ENCODE measurements at places on chromosomes 12 and 14. TPM values are rescaled to one million over a fixed set of nuclear protein-coding genes. Genes with fewer than 3 reads are reported as not detected.

- DNase-seq: no peak
Measured at GRCh38 chr14:48526307-48526706, 850.9 kb upstream of the MDGA2 start.

DNA sequence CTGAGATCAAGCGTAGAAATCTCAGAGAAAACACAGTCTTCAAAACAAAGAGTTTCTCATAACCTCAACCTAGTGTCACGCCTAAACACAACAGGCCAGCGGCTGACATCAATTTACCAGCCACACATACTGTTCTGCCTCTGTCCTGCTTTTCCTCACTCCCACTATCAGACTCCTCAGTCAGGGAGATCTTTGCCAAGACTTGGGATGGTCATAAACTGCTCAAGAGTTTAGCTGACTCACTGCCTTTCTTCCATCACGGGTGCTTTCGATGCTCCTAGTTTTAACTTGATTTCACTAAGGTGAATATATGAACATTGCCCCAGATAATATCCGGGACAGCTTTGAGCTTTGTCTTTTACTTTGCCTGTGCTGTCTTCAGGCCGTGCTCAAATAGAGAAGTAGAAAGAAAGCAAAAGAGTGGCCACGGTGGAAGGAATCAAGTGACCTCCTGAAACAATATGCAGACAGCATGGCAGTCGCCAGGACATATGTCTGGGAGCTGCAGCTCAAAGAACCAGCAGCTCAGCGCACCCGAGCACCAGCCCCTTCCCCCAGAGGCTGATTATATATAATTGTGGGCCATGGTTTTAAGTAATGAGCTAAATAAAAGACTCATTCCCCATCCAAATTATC, 12.1 kb downstream of the MDM1 start:
- DNase-seq: peak; percentile 53

Gene RNASE1
- polyA plus RNA-seq: 203 TPM

GRCh38 chr12:126914170-126914793, 1352.7 kb upstream of the TMEM132C start:
- no peak for DNase-seq

GRCh38 chr12:143964-144649, 69.8 kb downstream of the SLC6A12 start:
- no peak for DNase-seq

Gene MYBPC1
- not detected for polyA plus RNA-seq

- DNase-seq: no peak
Measured at GRCh38 chr12:72134246-72135020, 137.7 kb upstream of the TRHDE start.

- no peak for DNase-seq
Measured at GRCh38 chr12:29054858-29055663, 94.0 kb upstream of the FAR2 start.

Gene LGR5
- 0.31 TPM for polyA plus RNA-seq

Gene ZNF891
- 1.2 TPM for polyA plus RNA-seq

Gene COPS7A
- polyA plus RNA-seq: 74.8 TPM

Gene RPS6KL1
- 1.7 TPM for polyA plus RNA-seq

DNA sequence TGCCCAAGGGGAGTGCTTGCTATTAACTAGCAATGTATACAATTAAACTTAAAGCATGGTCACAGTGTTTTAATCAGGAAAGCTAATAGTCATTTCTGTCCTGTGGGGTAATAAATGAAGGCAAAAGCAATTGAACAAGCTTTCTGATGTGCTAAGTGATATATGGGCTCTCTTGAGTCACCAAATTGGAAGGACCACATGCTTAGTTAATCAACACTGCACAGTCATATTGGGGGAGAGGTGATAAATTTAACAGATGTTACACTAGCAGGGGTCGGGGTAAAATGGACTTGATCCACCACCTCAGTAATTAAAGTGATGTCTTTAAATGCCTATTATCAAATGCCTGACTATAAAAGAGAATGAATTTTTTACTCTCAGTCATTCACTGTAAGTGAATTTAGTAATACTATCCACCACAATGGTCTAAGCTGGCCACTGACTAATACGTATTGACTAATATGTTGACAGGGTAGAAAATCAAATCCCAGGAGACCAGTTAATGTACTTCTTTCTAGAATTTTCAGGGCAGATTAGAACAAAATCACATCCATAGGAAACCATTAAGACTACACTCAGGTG, 736.3 kb downstream of the RPS29 start:
- no peak for DNase-seq

Gene HCAR2
- 0.04 TPM for polyA plus RNA-seq

GRCh38 chr14:89660166-89660565, 243.1 kb upstream of the FOXN3 start:
- peak; percentile 22 for DNase-seq

GRCh38 chr14:101894365-101895081, 69.8 kb upstream of the DYNC1H1 start:
- no peak for DNase-seq

Gene FAIM2
- 7.1 TPM for polyA plus RNA-seq

Gene RPL10L
- polyA plus RNA-seq: not detected

Gene PLEKHG7
- polyA plus RNA-seq: not detected

DNA sequence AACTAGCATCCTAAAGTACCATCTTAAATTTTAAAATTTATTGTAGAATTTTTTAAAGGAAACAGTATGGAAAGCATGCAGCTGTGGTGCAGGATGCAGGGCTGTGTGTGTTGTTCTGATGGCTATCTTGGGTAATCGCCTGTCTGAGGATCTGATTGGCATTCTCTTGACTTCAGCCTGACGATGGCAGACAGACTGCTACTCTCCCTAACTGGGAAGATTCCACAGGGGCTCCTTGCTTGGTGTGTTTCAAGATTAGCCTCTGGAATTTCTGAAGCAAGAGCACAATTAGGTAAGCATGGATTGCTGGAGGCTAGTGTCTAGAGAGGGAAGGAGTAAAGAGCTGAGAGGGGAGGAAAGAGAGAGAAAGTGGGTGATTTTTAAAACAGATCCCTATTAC, 696.8 kb upstream of the LRFN5 start:
- no peak for DNase-seq

Gene SERPINA5
- 21.5 TPM for polyA plus RNA-seq

DNA sequence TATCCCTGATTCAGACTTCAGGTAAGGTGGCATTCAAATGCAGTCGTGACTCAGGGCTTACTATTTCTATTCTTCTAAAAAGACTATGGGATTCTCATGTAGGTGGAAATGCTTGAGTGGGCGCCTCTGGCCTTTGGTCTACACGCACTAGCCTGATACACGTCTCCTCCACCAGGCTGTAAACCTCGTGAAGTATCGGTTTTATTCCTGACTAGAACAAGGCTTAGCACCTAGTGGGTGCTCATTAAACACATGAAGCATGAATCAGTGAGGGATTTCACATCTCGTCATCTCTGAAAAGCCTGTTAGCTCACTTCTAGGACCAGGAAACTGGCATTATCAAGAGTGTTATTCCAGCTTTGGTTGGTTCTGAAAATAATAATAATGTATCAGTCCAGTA, 17.7 kb upstream of the HNF1A start:
- no peak for DNase-seq

DNA sequence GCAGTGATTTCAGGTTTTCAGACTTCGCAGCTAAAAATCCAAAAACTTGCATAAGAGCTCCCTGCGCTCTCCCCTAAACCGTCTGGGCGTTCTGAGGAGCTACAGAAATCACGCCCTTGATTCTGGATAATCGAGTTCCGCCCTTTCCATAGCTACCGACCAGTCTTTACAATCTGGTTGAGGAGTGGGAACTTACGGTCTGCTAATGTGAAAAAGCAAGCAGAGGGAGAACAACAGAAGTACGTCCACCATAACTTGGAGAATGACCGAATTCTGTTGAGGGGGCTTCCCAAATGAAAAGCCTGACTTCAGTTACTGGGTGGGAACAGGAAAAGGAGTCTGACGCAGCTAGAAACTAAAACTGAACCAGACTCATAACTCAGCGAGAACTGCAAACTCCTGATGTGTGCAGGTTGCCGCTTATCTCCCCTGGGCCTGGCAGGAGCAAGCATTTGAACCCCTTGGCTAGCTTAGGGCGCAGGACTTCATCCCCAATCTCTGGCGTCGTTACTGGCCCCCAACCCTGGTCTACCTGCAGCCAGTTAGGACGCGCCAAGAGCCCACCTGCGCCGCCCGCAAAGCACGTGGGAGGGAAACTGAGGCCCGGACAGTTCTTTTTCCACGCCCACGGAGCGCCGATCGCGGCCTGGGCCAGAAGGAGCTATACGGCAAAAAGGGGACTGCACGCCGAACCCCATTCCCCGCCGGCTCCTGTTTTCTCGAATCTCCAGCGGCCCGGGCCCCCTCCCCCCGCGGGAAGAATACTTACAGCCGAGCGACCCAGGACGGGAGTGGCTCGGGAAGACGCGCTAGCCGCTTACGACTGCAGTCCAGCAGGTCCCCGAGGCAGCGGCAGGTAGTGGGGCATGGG, 838 bp downstream of the LRIG3 start:
- peak; percentile 71 for DNase-seq

GRCh38 chr12:53071591-53072551, 7.3 kb downstream of the SPRYD3 start:
- peak; percentile 94 for DNase-seq

Gene TSPAN11
- 2.2 TPM for polyA plus RNA-seq

DNA sequence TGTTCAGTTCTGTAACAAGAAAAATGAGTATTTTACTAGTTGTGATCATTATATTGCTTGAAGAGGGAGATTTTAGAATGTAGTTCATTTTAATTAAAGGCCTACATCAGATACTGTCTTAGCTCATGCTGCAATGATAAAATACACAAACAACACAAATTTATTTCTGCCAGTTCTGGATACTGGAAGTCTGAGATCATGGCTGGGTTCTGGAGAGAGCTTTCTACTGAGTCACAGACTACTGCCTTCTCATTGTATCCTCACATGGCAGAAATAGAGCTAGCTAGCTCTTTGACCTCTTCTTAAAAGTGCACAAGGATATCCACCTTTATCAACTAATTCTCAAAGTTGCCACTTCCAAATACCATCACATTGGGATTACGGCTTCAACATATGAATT, 53.8 kb downstream of the MIS18BP1 start:
- DNase-seq: no peak

GRCh38 chr12:26429070-26429691, 233.8 kb downstream of the SSPN start:
- no peak for DNase-seq

GRCh38 chr14:68807148-68807600, 14.3 kb upstream of the ZFP36L1 start:
- peak; percentile 75 for DNase-seq

Gene ABCD2
- 0.05 TPM for polyA plus RNA-seq

Gene PSMD9
- polyA plus RNA-seq: 58.7 TPM

GRCh38 chr12:116552773-116553373, 6.3 kb upstream of the MAP1LC3B2 start:
- DNase-seq: no peak

DNA sequence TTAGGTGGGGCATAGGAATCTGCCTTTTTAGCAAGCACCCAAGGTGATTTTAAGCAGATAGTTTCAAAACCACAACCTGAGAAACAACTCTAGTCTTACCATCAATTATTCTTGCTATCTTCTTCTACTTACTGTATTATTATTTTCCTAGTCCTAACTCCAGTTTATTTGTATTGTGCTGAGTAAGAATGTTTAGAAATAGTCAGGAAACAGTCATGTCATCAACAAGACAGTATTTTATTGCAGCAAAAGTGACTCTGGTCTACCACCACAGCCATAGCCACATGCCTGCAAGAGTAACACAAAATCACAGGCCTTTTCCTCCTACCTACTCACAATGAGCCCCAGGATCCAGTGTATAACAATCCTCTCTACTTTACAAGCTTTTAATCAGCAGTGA, 46.3 kb upstream of the FLRT2 start:
- no peak for DNase-seq

Gene A2M
- polyA plus RNA-seq: 125 TPM

DNA sequence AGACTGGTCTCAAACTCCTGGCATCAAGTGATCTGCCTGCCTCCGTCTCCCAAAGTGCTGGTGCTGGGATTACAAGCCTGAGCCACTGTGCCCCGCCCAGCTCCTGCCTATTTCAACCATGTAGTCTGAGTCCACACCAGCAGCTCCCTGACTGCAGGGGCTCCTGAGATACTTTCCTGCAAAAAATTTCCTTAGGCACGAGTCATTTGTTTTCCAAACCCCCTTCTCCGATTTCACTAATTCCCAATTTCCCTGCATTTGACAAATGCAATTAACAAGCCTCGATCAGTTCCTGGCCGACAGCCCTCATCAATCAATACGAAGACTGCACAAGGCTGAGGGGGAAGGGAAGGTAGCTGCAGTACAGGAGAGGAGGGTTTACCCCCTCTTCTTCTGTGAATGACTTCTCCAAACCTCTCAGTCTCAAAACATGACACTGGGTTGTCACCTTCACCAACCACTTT, 10.1 kb downstream of the PSMB5 start:
- DNase-seq: no peak

DNA sequence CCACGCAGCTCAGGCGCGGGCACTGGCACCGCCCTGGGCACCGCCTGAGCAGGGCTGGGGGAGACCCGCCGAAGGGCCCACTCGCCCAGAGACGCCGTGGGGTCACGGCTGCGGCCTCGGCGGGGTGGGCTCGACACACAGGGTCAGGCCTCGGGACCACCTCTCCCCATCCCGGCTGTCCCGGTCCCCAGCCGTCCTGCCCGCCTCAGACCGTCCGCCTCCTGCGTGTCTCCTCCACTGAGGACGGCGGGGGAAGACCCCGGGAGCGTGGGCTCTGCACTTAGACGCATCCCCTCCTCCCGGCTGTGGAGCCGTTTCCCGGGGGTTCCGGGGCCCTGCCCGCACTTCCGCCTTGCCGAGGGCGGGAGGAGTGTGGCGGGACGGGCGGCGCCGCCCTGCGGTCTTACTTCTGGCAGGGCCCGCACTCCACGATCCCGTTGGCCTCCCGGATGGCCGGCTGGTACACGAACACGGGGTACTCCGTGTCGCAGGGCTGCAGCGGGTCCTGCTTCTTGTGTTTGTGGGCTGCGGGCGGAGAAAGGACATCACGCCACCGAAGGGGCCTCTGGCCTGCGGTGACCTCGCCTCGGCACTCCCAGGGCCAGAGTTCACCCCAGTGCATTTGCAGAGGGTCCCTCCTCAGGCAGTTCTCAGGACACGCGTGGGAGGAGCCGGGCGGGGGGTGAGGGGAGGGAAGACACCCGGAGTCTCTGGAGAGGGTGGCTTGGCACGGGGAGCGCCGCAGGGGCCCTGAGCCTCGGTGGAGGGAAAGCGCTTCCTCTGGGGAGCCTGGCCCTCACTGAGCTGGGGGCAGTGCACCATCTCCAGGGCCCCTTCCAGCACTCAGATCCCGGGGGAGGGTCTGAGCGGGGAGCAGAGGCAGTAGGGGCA, 23.1 kb upstream of the LRTM2 start:
- DNase-seq: peak; percentile 65

GRCh38 chr12:25495331-25496097, 57.6 kb downstream of the LMNTD1 start:
- DNase-seq: no peak

DNA sequence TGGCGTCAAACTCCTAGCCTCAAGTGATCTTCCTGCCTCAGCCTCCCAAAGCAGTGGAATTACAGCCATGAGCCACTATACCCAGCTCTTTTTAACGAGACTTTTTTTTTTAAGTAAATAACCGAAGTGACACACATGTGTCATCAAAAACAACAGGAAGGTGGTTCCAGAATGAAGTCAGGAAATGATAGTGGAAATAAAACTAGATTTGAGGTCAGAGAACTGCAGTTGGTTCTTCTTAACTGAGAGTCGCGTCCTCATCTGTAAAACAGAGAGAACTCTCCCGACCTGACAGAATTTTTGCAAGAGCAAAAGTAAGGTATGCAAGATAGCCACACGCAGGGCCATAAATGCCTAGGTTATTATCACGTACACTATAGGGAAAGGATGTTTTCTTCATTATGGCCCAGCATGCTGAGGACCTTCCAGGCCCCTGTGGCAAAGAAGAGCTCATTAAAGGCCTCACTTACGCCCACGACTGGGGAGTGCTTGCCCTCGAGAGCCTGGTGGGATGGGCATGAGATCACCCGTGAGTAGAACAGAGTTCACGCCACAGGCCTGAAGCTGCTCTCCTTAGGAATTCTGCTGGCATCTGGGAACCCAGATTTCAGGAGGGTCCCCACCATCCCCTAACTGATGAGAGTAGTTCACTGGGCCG, 67.2 kb downstream of the SCARB1 start:
- DNase-seq: no peak

Measured in ovary (tissue), 10 donors.